ENCODE measurements at places on chromosomes 7 and 10.

DNA sequence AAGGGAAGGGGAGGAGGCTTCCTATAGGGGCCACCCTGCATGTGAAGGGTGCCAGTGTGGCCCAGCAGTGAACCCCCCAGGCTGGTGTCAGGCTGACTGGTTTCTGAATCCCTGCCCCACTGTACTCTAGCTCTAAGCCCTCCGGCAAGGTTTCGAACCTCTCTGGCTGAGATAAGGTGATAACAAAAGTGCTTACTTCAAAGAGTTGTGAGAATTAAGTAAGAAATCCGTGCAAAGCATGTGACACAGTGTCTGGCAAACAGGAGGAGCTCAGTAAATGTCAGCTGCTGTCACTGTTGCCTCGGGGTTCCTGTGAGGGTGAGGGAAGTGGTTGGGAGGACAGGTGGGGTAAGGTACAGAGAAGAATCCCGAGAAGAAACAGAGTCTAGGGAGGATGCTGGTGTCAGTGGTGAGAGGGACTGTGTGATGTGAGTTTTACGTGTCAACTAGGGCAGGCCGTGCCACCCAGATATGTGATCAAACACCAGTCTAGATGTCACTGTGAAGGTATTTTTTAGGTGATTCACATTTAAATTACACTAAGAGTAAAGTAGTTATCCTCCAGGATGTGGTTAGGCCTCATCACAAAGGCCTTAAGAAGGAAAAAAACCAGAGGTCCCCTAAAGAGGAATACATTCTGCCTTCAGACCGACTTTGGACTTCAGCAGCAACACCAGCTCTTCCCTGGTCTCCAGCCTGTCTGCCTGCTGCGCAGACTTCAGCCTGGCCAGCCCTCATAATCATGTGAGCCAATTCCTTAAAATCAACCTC lies 64.4 kb downstream of the BPGM start:
- peak; percentile 14 for DNase-seq

- no peak for DNase-seq
These were observed 83.4 kb upstream of the ANLN start for GRCh38 chr7:36306222-36306621.

GRCh38 chr7:117424090-117424829 lies 3.0 kb downstream of the ASZ1 start:
- no peak for DNase-seq

DNA sequence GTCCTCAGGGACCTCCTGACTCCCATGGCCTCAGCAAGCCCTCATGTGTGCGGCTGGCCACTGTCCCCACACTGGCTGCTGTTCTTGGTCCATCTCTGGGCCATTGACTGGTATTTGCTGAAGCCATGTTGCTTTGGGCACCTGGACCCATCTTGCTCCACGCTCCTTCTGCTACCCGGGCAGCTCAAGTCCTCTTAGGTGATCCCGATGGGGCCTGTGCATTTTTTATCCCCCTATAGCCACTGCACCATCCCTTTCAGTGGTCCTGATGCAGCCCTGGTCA lies 16.7 kb downstream of the RAMP3 start:
- no peak for DNase-seq

- DNase-seq, result no peak
These were observed 4.4 kb downstream of the RPS24 start for GRCh38 chr10:78038105-78038504.

- DNase-seq, result no peak
These were observed 34.0 kb downstream of the ADAP1 start for GRCh38 chr7:920351-921070.

DNA sequence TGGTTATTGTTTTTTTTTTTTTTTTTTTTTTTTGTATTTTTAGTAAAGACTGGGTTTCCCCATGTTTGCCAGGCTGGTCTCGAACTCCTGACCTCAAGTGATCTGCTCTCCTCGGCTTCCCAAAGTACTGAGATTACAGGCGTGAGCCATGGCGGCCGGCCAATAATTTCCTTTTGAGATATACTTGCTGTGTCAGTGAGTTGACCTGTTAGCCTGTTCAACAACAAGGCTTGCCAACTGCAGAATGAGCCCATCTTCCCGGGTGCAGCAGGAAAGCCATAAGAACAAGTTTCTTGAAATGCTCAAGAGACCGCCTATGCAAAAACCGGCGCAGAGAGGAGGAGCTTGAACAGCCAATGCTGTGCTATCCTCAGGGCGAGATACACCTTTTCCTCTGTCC lies 112.5 kb downstream of the PRPF18 start:
- DNase-seq, result no peak

DNA sequence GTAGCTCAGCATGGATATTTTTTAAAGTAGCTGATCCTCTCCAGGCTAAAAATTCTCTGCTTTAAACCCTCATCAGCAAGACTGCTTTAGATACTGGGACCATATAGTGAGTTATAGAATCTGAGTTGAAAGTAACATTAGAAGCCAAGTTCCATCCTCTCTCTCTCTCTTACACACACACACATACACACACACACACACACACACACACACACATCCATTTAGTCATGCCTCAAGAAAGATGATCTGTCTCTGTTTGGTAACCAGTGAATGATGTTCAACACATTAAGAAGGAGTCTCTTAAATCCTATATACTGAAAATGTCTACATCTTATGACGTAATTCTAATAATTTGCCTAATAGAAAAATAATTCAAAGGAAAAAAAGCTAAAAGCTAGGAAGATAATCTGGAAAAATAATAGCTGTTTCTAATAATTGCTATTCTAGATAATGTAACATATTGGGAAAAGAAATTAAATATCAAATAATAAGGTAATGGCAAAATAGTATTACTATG lies 16.9 kb upstream of the ATP6V0A4 start:
- DNase-seq, result no peak

DNA sequence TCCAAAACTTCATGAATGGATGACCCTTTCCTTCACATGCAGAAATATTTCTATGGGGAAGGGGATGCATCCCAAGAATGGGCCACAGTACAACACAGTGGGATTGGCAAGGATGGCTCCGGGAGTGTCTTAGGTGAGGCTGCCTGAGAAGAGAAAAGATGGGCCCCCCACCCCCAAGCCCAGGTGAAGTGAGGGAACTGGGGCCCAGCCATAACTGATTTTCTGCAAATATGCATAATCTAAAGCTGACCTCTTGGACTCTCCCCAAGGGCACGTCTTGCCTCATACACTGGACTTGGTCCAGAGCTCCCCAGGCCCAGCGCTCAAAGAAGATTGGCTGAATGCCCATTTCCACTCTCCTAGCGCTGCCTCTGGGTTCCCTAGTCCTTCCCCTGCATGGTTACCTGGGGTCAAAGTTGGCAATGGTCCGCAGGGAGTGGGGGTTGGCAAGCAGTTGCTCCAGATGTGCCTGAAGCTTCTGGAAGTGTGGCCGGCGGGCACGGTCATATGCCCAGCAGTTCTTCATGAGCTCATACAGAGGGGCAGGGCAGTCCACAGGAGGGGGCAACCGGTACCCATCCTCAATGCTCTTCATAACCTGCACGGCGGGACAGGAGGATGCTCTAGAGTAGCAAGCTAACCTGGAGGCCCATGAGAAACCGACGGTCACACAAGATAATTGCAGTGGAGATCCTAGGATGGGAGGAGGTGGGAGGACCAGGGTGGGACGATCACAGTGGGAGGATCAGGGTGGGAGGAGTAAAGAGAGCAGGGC lies 12.3 kb downstream of the ZYX start:
- DNase-seq, result no peak

DNA sequence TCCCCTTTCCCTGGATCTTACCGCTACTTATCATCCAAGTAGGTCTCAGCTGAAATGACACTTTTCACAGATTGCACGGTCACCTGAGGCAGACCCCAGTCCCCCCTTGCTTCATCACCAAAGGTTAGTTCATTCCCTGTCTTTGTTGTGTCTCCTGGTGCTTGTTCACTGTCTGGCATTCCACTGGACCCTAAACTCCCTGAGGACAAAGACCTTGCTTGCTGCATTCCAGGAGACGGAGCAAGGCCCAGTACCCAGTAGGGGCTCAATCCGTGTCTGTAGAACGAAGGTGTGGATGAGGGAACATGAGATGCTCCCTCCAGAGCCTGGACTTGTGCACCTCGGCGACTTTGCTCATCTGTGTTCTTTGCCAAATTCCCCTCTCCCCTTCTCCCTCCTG lies 160.0 kb downstream of the RAB11FIP2 start:
- no peak for DNase-seq

- DNase-seq, result no peak
These were observed 179.9 kb upstream of the NAMPT start for GRCh38 chr7:106464651-106465050.

- no peak for DNase-seq
These were observed 54.2 kb upstream of the PLXDC2 start for GRCh38 chr10:19762026-19762425.

DNA sequence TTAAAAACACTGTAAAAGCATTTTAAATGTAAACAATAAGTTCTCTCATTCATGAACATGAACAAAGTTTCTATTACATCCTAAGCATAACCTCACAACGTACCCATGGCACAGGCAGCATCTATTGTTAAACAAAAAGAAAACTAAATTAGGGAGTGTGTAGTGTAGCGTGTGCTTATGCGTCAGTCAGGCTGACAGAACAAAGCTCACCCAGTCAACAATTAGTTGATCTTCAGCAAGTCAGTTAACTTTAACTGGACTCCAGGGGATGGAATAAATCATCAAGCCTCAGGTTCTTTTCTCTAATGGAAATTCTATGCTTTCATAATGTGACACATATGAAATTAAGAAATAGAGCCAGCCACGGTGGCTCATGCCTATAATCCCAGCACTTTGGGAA lies 91.6 kb upstream of the ODAD2 start:
- no peak for DNase-seq

- no peak for DNase-seq
These were observed 124.9 kb downstream of the ELFN1 start for GRCh38 chr7:1794888-1795542.

GRCh38 chr7:66952343-66953043 lies 31.5 kb downstream of the TMEM248 start:
- no peak for DNase-seq

- DNase-seq, result no peak
These were observed 261.4 kb downstream of the ZMYND11 start for GRCh38 chr10:396535-397220.

DNA sequence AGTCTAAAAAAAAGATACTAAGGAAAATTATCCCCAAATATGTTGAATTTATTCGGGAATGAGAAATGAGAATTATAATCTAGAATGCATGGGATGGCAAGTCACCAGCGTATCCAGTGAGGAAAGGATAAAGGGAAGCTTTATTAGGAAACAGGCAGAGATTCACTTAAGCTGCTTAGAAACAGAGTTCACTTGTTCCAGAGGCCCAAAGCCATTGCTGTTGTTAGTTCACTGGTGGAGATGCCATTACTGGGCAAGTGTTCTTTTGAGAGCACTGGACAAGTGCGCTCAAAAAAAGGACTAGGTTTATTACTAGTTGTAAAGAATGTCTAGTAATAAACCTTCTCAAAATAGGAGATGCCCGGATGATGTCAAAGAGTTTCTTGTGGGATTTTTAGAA lies 51.2 kb downstream of the MICU1 start:
- no peak for DNase-seq

DNA sequence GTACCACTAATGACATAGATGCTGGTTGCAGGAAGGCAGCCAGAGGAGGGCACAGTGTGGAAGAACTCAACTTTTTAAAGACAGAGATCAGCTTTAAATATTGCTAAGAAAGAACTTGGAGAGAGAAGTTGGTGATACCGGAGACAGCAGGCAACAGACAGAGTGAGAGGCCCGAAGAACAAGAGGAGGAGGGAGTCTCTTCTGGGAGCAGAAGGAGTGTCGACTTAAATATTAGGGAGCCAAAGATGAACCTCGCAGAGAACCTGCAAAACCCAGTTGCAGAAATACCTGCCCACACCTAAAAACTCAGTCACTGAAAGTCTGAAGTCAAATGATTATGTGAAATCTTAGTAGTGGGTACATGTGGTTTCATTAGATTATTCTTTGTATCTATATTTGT lies 3.4 kb upstream of the WDR86 start:
- no peak for DNase-seq

DNA sequence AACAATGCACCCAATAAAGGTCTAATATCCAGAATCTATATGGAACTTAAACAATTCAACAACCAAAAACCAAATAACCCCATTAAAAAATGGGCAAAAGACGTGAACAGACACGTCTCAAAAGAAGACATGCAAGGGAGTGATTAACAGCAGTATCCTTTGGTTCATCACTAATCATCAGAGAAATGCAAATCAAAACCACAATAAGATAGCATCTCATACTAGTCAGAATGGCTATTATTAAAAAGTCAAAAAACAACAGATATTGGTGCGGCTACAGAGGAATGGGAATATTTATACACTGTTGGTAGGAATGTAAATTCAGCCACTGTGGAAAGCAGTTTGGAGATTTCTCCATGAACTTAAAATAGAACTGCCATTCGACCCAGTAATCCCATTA lies 46.6 kb downstream of the MSRB2 start:
- no peak for DNase-seq

DNA sequence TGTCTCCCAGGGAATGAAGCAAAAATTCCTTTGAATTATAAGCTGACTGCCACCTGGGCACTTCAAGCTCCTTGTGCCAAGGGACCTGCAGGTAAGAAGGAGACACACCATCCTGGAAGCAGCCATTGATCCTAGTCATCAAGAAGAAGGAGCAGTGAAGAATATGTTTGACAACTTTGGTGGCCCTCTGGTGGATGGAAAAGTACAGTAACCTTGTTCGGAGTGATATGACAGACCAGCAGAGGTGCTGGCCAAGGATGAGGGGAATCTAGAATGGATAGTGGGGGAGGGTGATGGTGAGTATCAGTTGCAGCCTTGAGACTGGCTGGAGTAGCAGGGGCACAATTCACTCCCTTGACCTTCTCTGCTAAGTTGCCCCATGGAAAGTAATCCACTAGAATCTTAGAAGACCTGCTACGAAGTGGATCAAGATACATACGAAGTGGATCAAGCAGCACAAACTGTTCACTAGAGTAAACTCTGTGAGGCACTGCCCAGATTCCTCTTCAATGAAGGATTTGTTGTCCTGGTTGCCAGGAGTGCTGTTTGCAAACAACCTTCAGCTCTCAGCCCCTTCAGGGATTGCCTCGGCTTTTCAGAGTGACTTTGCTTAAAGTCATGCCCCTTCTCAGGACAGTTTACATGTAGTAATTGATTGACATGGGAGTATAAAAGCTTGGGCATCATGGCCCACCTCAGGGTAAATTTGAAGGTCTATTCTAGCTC lies 44.8 kb upstream of the ORC5 start:
- no peak for DNase-seq
